ENCODE measurements at places on chromosomes 7 and 10.

GRCh38 chr7:114687238-114687637, 234.7 kb upstream of the MDFIC start:
- ATAC-seq: no peak
- no peak overlapping the region for H3K27ac ChIP-seq
- H3K36me3 ChIP-seq: peaks cover 18% of the 10 kb centered on the region
- H3K4me3 ChIP-seq: no peak overlapping the region

DNA sequence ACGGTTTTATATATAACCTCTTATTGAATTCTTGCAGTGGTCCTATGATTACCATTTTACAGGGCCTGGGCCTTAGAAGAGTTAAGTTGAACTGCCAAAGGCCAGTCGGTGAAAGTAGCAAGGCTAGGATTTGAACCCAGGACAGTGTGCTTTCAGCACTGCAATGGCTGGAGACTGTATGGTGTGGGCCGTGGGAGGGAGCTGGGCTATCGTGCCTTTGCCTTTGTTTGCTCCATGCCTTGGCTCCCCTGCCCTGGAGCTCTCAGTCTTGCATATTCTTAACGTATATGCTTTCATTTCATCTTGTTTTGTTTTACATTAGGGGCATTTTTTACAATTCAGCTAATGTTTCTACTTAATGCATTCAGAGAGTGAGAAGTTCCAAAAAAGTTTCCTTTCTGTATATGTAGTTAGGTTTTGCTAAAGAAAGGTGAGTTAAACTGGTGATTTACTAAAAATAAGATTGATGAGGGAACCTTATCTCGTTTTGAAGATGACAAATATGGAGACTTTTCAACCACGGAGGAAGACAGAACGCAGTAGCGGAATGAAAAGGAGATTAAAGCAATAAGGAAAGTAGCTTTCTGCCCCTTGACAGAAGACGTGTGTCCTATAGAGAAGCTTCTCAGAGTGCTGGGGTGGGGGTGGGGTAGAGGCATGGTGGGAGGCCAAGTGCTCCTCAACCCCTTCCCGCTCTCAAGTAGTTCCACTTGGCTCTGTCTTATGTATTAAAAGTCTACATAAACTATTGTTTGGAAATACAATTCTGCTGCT, 82.5 kb downstream of the RTKN2 start:
- H3K36me3 ChIP-seq: no peaks in the 10 kb centered on the region
- no peaks in the 10 kb centered on the region for H3K4me1 ChIP-seq
- no peaks in the 10 kb centered on the region for H3K27me3 ChIP-seq
- no peak overlapping the region for H3K27ac ChIP-seq

GRCh38 chr7:82745117-82745516, 301.5 kb upstream of the CACNA2D1 start:
- no peak for ATAC-seq
- no peaks in the 10 kb centered on the region for H3K27me3 ChIP-seq
- no peak overlapping the region for H3K4me3 ChIP-seq
- H3K36me3 ChIP-seq: no peaks in the 10 kb centered on the region
- H3K4me1 ChIP-seq: no peaks in the 10 kb centered on the region

DNA sequence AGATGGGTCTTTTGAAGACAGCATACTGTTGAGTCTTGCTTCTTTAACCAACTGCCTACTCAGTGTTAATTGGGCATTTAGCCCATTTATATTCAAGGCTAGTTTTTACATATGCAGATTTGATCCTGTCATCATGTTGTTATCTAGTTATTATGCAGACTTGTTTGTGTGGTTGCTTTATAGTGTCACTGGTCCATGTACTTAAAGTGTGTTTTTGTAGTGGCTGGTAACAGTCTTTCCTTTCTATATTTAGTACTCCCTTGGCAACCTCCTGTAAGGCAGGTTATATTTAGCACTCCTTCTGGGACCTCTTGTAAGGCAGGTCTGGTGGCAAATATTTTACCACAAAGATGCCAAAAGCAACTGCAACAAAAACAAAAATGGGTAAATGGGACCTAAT, 66.7 kb downstream of the TES start:
- H3K36me3 ChIP-seq: no peaks in the 10 kb centered on the region
- H3K27ac ChIP-seq: peak overlapping the region; percentile 35
- no peak for ATAC-seq
- H3K4me3 ChIP-seq: no peak overlapping the region

GRCh38 chr10:124132876-124133275, 39.5 kb upstream of the CHST15 start:
- no peaks in the 10 kb centered on the region for H3K36me3 ChIP-seq
- no peaks in the 10 kb centered on the region for H3K27me3 ChIP-seq
- no peak overlapping the region for H3K27ac ChIP-seq
- no peak overlapping the region for H3K4me3 ChIP-seq
- peaks cover 4% of the 10 kb centered on the region for H3K4me1 ChIP-seq

GRCh38 chr10:114045136-114046086, 1.7 kb downstream of the ADRB1 start:
- H3K27ac ChIP-seq: peak overlapping the region; percentile 95
- peaks cover 39% of the 10 kb centered on the region for H3K27me3 ChIP-seq
- peak; percentile 22 for ATAC-seq
- peak overlapping the region; percentile 72 for H3K4me3 ChIP-seq
- H3K36me3 ChIP-seq: no peaks in the 10 kb centered on the region
- no peaks in the 10 kb centered on the region for H3K4me1 ChIP-seq

- peaks cover 37% of the 10 kb centered on the region for H3K4me1 ChIP-seq
- H3K36me3 ChIP-seq: no peaks in the 10 kb centered on the region
- no peaks in the 10 kb centered on the region for H3K27me3 ChIP-seq
- no peak for ATAC-seq
These were observed 1.4 kb downstream of the MXI1 start for GRCh38 chr10:110208614-110209453.

DNA sequence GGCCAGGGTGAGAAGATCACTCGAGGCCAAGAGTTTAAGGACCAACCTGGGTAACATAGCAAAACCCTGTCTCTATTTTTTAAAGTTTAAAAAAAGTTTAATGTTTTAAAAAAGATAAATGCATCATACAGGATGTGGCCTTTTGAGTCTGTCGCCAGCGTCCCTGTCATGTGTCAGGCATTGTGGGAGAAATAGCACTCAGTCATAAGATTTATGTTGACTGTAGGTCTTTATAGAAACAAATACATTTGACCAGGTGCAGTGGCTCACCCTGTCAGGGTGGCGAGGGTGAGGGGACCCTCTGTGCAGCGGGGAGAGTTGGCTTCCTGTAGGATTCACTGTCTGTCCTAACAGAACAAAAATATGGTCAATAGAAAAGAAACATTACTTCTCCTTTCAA, 63.5 kb upstream of the SH2B2 start:
- no peaks in the 10 kb centered on the region for H3K4me1 ChIP-seq
- H3K27me3 ChIP-seq: no peaks in the 10 kb centered on the region
- no peaks in the 10 kb centered on the region for H3K36me3 ChIP-seq
- no peak overlapping the region for H3K27ac ChIP-seq

DNA sequence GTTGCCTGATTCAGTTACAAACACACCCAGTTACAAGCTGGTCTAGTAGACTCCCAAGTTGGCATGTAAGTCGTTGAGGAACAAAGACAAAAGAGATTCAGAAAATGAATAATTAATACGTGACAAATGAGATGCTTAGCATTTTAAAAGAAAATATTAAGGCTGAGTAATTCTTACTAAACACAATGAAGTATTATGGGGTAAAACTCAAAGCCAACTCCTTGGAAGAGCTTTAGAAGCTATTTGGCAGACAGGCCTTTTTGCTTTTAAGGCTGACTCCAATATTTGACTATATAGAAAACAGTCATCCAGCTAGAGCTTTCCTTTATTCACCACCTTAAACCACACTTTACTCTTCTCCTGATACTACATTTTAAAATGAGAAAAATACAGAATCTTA, 5.4 kb downstream of the TRDMT1 start:
- no peaks in the 10 kb centered on the region for H3K36me3 ChIP-seq
- H3K27me3 ChIP-seq: no peaks in the 10 kb centered on the region
- H3K4me1 ChIP-seq: no peaks in the 10 kb centered on the region
- no peak for ATAC-seq
- no peak overlapping the region for H3K4me3 ChIP-seq

GRCh38 chr10:13526948-13527863, 1.6 kb downstream of the BEND7 start:
- H3K27ac ChIP-seq: peak overlapping the region; percentile 90
- H3K4me3 ChIP-seq: peak overlapping the region; percentile 72
- ATAC-seq: no peak
- peaks cover 27% of the 10 kb centered on the region for H3K4me1 ChIP-seq
- no peaks in the 10 kb centered on the region for H3K27me3 ChIP-seq

- H3K4me3 ChIP-seq: no peak overlapping the region
- no peak for ATAC-seq
These were observed 52.9 kb downstream of the ELMO1 start for GRCh38 chr7:37395618-37396259.

GRCh38 chr10:119351189-119351588, 143.8 kb downstream of the GRK5 start:
- no peak overlapping the region for H3K4me3 ChIP-seq
- H3K36me3 ChIP-seq: no peaks in the 10 kb centered on the region
- peaks cover 23% of the 10 kb centered on the region for H3K4me1 ChIP-seq
- H3K27me3 ChIP-seq: no peaks in the 10 kb centered on the region
- no peak for ATAC-seq

GRCh38 chr7:105920766-105921165, 42.3 kb upstream of the CDHR3 start:
- H3K27me3 ChIP-seq: no peaks in the 10 kb centered on the region
- H3K36me3 ChIP-seq: no peaks in the 10 kb centered on the region
- no peak for ATAC-seq
- H3K4me3 ChIP-seq: no peak overlapping the region
- no peaks in the 10 kb centered on the region for H3K4me1 ChIP-seq

GRCh38 chr7:44971902-44972441, 6.8 kb downstream of the MYO1G start:
- H3K4me3 ChIP-seq: no peak overlapping the region
- no peaks in the 10 kb centered on the region for H3K4me1 ChIP-seq
- ATAC-seq: no peak
- H3K27ac ChIP-seq: no peak overlapping the region

- no peaks in the 10 kb centered on the region for H3K36me3 ChIP-seq
- H3K27me3 ChIP-seq: no peaks in the 10 kb centered on the region
- peak overlapping the region; percentile 97 for H3K27ac ChIP-seq
- H3K4me3 ChIP-seq: peak overlapping the region; percentile 79
These were observed 694 bp upstream of the FAS start for GRCh38 chr10:88989824-88990383.

GRCh38 chr7:51881309-51881708, 564.7 kb upstream of the COBL start:
- ATAC-seq: no peak
- no peaks in the 10 kb centered on the region for H3K4me1 ChIP-seq
- no peaks in the 10 kb centered on the region for H3K36me3 ChIP-seq
- H3K27me3 ChIP-seq: no peaks in the 10 kb centered on the region

GRCh38 chr7:150998341-150998740, 7.5 kb downstream of the NOS3 start:
- no peak overlapping the region for H3K4me3 ChIP-seq
- no peak for ATAC-seq
- H3K4me1 ChIP-seq: no peaks in the 10 kb centered on the region
- H3K27ac ChIP-seq: no peak overlapping the region

- no peak overlapping the region for H3K4me3 ChIP-seq
- no peaks in the 10 kb centered on the region for H3K27me3 ChIP-seq
- no peaks in the 10 kb centered on the region for H3K4me1 ChIP-seq
These were observed 219.0 kb downstream of the CCDC3 start for GRCh38 chr10:12782537-12782936.

DNA sequence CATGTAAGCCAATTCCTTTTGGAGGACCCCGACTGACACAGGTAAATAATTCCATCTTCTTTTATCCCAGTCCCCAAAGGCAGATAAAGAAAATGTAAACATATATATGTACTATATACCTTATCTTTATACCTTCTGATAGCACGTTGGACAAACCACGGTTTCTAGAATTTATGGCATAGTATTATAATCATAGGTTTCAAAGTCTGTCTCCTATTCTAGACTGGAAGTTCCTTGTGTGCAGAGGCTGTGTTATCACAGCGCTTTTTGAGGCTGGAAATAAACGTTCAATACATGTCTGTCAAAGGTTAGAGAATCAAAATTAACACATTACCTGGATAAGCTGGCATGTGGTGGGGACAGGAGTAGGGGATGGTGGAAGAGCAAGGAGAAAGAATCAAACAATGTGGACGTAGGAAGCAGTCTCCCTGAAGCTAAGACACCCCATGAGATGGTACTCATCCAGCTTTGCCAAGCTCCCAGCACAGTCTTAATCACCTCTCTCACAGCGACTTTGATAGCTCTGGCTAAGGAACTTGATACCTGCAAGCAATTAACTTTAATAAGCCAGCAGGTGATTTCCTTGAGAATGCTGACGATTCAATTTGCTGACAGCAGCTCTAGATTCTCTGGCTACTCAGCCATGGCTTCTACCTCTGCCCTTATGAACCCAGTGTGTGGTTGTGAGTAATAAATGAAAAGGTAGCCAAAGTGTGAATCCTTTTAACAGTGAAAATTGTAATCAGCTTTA, 208.4 kb upstream of the LRRTM3 start:
- no peaks in the 10 kb centered on the region for H3K27me3 ChIP-seq
- no peak overlapping the region for H3K4me3 ChIP-seq
- no peaks in the 10 kb centered on the region for H3K4me1 ChIP-seq
- no peaks in the 10 kb centered on the region for H3K36me3 ChIP-seq
- no peak for ATAC-seq

DNA sequence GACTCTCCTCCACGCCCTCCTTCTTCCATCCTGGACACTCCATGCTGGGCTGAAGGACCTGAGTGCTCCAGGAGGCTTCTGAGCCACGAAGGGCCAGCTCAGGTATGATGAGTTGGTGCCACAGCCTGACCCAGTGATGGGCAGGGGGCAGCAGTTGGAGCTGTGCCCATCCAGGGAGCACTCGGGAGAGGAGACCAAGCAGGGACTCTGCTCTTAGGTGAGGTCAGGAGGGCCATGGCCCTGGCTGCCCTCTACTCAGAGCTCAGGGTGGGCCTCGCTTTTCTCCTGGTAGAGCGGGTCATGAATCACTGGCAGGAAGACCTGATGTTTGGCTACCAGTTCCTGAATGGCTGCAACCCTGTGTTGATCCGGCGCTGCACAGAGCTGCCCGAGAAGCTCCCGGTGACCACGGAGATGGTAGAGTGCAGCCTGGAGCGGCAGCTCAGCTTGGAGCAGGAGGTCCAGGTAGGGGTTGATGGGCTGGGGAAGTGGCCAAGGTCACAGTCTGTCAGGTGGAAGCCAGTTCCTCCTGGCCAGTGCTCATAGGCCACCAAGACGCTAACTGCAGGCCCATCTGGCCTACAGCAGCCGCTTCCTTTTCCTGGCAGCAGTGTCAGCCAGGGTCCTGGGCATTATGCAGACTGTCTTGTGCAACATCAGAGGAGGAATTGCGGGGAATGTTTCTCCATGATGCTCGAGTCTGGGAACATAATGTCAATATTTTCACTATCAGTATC, 50.8 kb downstream of the ALOX5 start:
- peaks cover 18% of the 10 kb centered on the region for H3K4me1 ChIP-seq
- H3K27ac ChIP-seq: no peak overlapping the region
- H3K36me3 ChIP-seq: no peaks in the 10 kb centered on the region
- peaks cover 30% of the 10 kb centered on the region for H3K27me3 ChIP-seq

Data from gastroesophageal sphincter (tissue), 4 donors.